CD4-positive, alpha-beta T cell treated with Interleukin-1 beta for 1 hour (primary cell): ENCODE measurements at places on chromosomes 5 and 9.

DNA sequence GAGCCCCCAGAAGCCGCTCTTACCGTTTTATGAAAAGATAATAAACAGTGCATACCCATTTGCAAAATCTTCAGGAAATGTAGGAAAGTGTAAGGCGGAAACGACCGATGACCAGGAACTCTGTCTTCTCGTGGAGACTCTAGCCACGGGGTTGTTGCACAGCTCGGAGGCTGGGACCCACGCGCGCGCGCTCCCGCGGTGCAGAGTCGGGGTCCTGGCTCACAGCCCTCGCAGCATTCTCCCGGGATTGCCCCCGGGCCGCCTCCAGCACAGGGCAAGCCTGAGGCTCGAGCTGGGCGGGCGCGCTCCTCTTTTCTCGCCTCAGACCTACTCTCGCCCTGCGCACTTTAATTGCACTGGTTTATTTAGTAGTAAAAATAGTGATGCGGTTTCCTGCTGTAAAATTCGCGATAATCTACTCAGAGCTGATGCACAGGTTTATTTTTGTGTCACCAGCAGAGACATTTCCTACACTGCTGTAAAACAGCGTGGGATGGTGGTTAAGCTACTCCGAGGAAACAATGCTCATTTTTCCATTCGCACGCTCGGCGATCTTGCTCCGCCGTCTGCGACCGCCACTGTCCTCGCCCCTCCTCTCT lies 15.5 kb downstream of the TRIM7 start:
- no peak for DNase-seq

DNA sequence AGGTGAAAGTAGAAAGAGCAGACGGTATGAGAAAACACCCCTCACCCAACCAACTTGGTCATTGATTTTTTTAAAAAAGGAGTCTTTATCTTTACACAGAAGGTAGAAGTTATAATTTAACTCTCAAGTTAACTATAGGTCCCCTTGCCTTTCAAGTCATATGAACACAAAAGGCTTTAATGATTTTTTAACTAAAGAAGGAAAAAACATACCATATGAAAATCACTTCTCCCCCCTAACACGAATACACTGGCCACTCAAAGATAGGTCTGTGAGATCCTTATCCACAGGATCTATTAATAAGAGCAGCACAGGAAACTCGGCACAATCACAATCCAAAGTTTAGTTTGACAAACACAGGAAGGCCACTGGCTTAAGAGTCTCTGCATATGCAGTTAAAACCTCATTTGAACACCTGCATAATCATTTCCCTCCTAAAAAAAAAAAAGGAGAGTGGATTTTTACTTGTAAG lies 138.0 kb downstream of the ENC1 start:
- no peak for DNase-seq

DNA sequence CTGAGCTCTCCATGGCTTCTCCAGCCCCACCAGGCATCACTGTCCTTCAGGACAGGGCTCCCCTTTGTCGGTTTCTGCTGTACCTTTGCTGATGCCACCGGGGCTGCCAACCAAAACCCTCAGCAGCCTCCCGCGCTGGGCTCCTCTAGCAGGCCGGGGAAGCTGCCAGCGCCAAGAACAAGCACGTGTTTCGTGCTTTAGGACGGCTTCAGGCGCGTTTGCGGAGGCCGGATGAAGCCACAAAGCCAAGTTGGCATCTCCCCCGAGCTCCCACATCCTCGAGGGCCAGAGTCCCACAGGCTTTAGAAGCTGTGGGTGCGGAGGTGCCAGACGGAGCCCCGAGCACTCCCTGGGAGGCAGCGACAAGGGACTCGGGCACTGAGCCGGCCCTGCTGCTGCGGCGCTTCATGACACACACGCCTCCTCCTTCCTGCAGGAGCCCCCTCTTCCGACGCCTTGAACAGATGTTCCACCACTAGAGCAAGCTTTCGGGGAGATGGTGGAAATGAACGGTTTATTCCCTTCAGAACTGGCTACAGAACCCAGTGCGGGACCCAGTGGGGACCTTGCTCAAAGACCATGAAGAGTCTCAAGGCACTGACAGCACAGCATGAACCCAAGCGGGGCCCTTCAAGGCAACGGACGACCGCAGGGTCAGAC lies 36.7 kb downstream of the SARDH start:
- DNase-seq: peak; percentile 44

- no peak for DNase-seq
Observed at GRCh38 chr5:156892223-156892622, 42.1 kb downstream of the PPP1R2B start.

DNA sequence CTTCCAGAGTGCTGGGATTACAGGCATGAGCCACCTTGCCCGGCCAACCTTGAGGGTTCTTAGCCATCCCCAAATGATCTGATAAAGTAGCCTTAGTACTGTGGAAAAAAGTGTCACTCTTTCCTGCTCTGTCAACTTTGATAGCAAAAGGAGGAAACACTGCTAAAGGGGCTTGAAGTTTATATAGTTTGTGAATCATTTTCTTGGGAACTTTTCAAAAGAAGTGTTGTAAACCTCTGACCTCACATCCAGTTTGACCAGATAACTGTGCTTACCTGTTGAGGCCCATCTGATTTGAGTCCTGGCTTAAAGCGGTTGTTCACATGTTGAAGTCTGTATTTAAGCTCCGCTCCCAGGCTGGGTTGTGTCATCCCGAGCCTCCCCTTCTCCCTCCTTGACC lies 303.3 kb downstream of the DOCK8 start:
- DNase-seq: no peak

- DNase-seq: peak; percentile 3
Observed at GRCh38 chr5:130836729-130837649, 328.1 kb downstream of the HINT1 start.

DNA sequence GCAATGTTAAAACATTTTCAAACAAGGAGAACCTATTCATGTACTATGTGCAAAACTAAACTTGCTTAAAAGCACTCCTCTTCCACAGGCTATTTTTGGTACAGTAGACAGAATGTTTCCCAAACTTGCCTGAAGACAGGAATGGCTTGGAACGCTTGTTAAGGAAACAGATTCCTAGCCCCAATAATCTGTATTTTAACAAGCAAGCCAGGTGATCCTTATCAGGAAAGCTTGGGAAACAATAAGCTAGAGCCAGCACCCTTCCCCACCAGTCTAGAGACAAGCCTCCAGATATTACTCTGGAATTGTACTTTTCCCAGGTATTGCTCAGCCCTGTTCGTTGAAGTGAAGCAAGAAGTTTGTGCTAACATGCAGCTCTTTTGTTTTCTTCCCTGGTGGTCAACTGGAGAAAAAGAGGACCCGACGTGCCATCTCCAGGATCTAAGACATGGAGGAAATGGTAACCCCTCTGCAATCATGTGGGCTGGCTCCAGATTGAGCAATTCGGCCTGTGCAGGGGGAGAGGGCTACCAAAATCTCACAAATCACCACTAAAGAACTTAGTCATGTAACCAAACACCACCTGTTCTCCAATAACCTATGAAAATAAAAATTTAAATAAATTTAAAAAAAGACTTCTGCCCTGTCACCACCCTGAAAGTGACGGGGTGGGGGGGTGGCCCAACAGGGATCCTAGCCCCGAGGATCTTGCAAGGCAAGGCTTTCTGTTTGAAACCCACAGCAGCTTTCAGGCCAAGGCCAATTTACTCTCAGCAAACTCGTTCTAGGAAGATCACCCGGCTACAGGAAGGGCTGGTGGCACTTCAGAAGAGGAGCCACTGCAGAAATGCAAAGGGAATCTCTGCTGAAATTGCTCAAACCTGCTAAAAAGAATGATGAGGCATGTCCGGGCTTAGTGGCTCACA lies 48.6 kb downstream of the SHB start:
- no peak for DNase-seq

DNA sequence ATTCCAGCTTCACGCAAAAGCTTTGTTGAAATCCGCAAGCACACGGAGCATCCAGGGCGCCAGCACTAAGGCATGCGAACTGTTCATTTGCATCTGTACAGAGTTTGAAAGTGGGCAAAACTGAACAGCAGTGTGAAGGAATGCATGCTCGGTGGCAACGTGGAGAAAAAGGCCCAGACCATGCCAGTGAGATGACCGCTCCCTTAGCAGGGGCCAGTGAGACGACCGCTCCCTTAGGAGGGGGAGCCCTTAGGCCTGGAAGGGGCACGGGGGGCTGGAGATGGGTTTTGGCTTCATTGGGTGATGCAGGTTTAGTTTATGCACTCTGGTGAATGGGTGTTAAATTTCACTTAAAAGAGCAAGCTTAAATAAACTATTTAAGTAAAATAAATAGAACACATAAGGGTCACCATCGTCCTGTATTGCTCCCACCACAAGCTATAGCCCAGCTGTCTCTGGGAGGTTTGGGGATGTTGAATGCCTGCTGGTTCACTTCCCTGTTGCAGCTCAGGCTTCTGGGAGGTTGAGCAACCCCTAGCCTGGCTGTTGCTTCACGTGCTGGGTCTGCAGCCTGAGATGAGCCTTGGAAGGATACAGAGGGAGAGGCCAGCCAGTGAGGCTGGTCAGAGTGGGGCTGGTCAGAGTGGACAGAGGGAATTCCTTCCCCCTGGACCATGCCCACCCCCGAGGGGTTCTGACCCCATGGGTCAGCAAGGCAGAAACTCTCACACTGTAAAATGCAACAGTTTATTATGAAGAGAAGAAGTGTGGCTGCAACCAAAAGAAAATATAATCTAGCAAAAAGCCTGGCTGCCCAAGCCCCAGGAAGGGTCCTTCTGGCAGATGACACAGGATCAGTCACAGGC lies 4.6 kb upstream of the FCN1 start:
- DNase-seq: no peak

DNA sequence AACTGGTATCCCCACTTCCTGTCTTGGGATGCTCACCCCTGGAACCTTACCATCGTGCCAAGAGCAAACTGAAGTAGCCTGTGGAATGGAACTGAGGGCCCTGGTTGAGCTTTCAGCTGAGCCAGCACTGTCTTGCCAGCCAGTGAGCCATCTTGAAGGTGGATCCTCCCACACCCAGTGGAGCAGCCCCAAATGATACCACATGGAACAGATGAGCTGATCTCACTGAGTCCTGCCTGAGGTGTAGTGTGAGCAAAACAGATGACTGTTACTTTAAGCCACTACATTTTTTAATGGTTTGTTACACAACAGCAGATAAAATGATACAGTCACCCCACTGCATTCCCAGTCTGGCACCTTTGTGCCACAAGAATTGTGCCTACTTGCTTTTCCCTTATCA lies 2.2 kb upstream of the PCYOX1L start:
- no peak for DNase-seq

DNA sequence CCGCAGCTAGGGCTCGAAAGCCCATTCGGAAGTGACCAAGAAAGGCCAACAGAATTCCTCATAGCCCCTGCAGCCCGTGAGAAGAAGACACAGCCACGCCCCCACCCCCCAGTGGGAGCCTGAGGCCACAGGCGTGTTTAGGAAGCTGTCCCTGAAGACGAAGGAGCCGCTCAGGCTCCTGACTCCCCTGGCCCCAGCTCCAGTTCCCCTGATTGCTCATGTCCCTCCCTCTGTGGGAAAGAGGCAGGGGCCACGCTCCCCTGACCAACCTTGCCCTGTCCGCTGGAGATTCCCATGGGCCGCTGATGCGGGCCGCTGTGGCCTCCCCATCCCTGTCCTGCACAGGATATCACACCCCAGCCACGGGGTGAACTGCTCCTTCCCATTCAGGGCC lies 13.6 kb downstream of the ROPN1L start:
- no peak for DNase-seq

DNA sequence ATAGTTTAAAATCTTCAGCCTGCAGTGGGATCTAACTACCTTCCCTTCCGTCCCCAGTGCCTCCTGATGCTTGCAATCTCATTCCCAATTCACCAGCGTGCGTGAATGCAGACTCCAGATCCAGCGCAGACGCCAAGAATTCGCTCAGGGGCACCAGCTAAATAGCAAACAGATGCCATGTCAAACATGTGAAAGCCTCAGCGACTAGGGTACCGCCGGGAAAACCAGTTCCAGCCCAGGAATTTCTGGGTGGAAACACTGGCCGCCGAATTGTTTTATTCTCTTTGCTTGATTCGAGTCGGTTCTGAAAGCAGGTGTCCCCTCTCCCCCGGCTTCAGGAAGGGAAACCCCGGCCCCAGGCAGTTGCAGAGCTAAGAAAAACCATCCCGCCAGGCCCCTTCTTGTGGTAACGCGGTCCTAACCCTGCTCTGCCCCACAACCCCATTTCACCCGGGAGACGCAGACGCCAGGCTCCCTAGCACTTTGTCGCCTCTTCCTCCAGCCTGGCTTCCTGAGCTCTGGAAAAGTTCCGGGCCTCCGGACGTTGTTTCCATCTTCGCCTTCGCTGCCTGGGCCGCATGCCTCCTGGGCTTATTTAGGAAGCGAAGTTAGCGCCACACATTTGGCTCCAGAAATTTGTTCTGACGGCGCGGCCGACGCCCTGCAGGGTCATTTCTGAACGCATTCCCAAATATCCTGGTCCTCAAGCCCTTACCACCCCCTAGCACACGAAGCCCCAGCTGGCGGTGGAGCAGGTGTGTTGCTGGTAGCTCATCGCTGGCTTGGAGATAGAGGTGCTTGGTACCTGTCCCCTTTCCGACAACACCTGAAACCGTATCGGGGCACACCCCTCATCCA lies 665 bp upstream of the LVRN start:
- DNase-seq: no peak

DNA sequence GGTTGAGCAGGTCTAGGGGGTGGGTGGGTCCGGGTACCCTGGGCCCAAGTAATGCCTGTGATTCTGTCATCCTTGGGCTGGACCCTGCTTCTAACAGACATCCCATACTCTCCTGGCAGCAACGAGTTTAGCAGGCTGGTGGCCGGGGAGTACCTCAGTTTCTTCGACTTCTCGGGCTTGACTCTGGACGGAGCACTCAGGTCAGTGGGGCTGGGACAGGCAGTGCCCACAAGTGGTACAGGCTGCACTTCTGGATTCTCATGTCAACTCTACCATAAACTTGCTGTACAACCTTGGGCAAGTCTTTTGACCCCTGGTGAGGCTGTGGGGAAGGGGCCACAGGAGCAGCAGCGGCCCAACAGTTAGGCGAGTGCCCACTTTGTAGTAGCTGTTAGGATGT lies 21.8 kb downstream of the PSD2 start:
- DNase-seq: no peak

DNA sequence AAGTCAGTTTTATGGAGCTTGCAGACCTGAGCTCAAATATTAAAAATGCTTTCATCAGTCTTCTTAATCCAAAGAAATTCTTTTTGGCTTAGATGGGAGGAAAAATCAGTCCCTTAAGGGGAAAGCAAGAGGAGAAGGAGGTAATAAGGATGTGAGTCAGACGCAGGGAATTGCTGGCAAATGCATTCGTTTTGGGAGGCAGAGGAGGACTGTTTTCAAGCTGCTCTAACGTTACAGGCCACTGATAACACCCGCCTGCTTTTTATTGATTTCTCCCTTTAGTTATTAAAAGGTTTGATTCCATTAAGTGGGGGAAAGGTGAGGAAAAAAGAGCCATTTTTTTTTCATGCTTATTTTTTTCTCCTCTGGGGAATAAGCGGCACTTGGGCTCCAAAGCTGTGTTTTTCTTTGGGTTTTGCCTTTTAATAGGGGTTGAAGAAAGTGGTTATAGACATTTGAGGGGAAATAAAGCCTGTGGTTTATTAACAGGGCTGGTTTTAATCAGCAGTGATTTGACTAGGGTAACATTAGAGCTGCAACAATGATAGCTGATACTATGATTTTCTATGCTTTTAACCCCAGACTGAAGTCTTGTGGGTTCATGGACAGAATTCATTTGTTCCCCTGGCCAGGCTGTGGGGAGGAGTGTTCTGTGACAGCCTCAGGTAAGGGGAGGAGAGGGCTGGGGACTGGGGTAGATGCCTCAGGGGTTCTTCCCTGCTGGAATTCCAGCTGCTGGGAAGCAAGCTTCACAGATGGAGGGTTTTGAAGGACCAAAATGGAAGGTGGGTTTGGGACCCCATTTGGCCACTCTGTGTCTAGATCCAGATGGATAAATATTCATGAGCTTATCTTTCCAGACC lies 225.2 kb downstream of the GAS1 start:
- DNase-seq: no peak

- DNase-seq: no peak
Observed at GRCh38 chr9:137083394-137084004, 3.3 kb upstream of the MAN1B1 start.
